ENCODE measurements at places on chromosomes 3 and 15.

DNA sequence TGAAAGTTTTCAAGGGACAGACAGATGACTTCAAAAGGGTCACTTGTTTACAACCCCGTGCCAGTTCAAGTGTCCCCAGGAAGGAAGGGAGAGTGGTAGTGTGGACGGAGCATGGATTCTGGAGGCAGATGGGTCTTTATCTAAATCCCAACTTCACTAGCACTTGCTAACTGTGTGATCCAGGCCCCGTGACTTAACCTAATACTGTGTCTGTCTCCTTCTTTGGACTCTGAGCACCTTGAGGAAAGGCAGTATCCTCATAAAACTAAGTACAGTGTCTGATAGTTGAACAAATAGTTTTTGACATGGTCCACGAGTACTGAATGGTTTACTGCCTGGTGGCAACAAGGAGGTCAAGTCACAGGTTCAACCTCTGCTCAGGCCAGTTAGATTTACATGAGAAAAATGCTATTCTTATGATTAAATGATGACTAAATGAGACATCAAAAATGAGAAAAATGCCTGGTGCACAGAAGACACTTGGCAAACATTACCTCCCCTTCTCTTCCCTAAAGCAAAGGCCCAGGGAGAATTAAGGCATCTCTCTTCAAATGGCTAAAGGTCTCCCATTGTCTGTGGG, 48.9 kb downstream of the ABCC5 start:
- peak; percentile 13 for DNase-seq

GRCh38 chr3:50100386-50100785, 11.7 kb downstream of the RBM5 start:
- DNase-seq, result no peak

- DNase-seq, result no peak
Measured at GRCh38 chr15:69719527-69720240, 267.1 kb downstream of the RPLP1 start.

DNA sequence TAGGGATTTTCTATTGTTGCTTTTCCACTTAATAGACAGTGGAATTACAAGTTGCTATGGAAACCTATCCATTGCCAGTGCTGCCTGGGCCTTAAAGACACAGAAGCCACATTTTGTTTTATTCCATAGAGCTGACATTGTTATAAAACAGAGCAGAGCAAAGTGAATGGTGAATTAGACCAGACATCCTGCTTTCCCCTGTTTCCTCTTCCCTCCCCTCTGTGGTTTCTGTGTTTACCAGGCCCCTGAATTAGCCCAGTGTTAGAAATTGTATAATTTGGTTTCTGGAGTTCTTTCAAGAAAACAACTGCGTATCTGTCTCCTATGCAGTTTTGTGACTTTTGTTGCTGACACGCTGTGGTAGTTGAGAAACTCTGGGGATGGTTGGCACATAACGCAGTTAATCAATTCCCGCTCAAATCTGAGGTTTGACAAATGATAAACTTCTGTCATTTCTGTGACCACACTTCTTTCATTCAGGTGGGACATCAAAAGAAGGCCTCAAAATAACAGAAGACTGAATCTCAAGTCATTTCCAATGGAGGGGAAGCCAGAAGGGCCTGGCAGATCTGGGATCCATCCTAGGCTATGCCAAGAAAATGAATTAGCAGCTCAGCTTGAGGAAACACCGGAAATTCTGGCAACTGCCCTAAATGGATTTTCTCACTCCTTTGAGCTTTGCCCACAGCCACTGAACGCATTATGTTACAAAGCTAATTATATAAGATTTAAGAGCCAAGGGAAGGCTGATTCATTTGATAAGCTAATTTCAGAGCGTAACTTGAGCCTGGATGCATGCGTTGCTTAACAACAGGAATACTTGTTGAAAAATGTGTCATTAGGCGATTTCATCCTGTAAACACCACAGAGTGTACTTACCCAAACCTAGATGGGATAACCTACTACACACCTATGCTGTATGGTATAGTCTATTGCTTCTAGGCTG, 46.9 kb downstream of the NR1D2 start:
- DNase-seq, result no peak

DNA sequence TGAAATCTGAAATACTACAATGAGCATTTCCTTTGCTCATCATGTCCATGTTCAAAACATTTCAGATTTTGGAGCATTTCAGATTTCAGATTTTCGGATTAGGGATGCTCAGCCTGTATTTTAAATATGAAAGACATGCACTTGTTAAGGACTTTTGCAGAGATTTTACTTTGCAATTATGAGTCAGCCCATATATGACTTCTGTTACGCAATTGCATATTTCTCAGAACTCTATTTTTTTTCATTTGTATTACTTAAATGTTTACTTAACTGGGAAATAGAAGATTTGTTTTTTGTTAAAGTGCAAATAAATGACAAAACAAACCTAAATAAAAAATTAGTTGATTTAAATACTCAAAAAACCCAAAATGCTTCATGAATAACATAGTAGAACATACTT, 376.2 kb downstream of the ZBTB20 start:
- DNase-seq, result peak; percentile 83

GRCh38 chr15:62403164-62403809, 238.2 kb upstream of the C2CD4B start:
- DNase-seq, result peak; percentile 68

GRCh38 chr3:66572938-66573710, 72.3 kb upstream of the LRIG1 start:
- DNase-seq, result no peak

DNA sequence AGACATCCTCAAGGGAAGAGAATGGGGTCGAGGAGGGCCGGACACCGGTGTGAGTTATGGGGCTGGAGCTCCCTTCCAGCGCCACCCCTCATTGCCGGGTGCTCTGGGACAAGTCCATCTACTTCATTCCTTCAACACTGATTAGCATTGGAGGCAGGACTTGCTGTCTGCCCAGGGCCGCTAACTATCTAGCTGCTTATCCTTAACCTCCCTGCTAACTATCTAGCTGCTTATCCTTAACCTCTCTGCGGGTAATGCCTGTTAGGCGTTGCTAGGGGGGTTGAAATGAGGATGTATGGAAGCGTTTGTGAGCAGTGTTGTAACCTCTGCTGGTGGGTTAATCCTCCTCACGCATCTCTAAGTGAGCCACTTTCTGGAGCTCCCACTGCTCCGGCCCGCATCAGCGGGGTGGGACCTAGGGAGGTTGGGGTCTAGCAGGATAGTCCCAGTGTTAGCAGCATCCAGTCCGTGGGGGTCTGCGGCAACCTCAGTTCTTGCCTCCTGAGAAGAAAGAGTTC, 10.9 kb upstream of the CHAC1 start:
- DNase-seq, result no peak

GRCh38 chr15:75061272-75061671, 37.9 kb downstream of the PPCDC start:
- no peak for DNase-seq

DNA sequence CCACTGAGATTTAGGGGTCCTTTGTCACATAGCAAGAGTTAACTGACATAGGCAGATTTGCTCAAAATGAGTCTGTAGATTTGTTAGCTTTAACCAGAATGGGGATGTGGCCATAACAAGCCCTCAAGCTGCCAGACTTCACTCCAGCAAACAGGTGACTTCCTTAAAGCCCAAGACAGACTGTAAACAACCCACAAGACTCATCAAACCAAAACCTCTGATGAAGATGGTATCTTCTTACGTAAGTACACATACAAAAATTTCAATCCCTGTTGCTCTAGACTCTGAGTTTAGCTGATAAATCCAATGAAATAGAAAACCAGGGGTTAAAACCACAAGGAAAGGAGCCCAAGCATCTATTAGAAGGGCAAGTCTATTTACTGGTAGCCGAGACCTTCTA, 18.2 kb upstream of the ZBTB20 start:
- DNase-seq, result no peak

GRCh38 chr3:138877226-138877625, 42.5 kb upstream of the PIK3CB start:
- no peak for DNase-seq

DNA sequence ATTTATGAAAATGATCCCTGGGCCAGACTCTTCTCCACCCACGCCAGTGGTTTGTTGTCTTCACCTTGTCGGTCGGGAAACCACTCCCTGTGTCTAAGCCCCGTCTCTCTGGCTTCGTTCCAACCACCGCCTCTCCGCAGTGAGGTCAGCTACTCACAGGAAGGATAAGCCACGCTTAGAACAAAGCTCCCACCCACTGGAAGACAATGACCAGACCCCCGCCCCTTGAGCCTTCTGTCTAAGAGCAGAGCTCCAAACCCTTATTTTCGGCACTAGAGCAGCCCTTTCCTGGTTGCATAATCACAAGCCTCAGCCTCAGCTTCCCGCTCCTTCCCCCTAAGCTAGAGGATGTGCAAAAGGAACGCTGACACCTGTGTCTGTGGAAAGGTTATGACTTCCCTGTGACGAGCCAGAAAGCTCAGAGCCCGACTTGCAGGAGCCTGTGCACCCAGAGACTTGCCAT, 114.9 kb upstream of the MEF2A start:
- DNase-seq, result no peak

DNA sequence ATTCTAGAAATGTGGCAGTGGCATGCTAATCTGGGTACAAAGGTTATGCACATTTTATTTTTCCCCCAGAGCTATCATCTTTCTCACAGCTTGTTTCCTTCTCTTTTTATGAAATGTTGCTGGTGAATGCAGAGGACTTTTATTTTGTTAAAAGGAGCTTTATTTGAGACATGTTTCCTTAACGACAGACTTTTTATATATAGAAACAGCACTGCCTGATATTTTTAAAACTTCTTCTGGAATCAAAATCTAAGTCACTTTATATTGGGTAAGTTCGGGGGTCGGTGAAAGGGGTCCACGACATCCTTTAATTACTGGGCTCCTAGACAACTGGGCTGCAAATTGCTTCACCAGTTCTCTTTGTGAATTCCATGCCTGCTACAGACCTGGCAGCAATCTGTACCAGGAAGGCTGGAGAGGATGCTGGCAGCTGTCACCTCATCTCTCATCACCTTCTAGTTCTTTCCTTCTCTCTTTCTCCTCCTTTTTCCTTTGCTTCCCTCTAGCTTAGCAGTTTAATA, 464.7 kb downstream of the PDCD6IP start:
- peak; percentile 21 for DNase-seq

DNA sequence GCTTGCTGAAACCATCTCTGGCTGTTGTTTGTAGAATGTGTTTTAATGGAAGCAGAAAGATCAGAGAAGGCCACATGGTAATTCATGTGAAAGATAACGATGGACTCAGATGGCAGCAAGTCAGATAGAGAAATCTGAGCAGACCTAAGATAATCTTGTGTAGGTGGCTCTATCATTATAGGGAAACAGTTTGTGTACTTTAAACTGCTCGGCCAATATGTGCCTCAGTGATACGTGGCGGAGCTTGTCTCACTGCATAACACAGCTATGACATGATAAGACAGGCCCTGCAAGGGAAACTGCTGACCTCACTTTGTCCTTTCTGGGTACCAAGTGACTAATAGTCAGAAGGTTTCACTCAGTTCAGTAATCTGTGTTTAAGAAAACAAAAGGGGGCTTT, 51.0 kb downstream of the MME start:
- DNase-seq, result peak; percentile 65

- DNase-seq, result peak; percentile 70
Measured at GRCh38 chr3:68893600-68894239, 38.6 kb downstream of the TAFA4 start.

DNA sequence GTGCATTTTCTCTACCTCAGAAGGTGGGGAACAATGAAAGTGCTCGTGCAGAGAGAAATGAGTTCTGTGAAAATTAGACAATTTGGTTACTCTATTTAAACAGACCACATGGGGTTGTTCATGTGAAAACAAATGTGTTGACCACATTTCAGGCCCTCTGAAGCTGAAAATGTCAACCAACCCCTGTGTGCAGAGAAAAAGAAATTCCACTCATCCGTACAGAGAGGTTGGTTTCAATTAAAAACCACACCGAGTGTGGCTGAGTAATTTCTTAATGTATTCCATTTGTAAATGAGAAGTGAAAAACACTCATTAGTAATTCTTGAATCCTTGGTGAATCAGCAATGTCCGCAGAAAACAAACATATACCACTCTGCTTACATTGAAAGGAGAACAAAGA, 46.9 kb upstream of the SLC7A14 start:
- DNase-seq, result peak; percentile 7

GRCh38 chr3:169173231-169173630, 490.3 kb downstream of the MECOM start:
- DNase-seq, result no peak

DNA sequence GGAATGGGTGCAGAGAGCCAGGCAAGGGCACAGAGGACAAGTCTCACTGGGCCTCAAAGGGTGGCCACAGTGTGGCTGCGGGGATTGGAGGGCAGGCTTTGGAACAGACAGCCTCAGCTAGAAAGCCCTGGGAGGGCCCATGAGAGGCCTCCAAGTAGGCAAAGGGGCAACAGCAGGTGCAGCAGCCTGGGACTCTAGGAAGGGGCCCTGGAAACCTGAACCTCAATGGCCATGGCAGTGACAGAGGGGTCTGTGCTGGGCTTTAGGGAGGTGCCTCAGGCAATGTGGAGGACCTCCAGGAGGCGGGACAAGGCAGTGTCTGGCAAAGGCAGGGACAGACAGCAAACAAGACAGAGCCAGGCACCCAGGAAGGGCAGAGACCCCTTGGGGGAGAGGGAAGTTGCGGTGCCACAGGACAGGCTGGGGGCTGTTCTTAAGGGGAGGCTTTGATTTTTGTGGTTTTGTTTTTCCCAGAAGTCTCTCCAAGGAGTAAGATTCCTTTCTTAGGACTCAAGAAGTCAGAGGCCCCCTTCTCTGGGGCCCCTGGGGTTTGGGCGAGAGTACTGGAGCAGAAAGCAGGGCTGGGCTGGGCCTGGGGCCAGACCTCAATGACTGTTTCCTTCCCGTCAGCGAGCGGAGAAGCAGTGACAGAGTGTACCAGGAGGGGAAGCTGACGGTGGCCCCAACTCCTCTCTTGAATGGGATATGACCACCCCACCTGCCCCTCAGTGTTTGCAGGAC, 9.7 kb downstream of the STOML1 start:
- DNase-seq, result peak; percentile 98

DNA sequence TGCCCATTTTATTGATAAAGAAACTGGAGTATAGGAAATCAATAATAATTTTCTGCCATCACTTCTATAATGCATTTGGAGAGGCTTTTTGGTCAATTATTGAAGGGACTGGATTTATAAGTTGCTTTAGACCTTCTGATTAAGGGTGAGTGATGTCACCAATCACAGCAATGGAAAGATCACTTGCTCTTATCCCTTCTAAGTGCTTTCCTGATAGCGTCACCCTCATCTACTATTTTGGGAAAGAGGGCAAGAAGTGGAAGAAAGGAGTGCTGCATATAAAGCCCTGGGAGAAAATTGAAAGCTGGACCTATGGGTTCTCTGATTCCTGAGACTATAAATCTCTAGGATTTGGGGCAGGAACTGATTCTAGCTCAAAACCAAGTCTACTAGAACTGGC, 771.3 kb downstream of the AGBL1 start:
- DNase-seq, result no peak

DNA sequence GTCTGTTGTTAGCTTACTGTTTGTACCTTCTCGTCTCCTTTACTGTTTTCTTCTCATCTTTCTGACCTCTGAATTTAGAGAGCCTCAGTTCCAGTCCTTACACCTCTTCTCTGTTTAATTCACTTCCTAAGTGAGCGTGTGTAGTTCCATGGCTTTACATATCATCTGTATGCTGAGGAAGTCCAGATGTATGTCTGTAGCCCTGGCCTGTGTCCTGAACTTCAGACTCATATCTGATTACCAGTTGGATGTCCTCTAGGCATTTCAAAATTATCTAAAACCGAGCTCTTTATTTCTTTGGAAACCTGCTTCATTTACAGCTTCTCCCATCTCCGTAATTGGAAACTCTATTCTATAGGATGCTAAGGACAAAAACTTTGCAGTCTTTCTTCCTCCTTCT, 75.8 kb downstream of the MAP2K5 start:
- no peak for DNase-seq

GRCh38 chr3:48678056-48678455, 7.7 kb downstream of the NCKIPSD start:
- no peak for DNase-seq
